HEK293T (cell line): ENCODE measurements at places on chromosomes 11 and 22.

GRCh38 chr22:16954060-16954403 lies 54.0 kb downstream of the GAB4 start:
- DNase-seq, result peak; percentile 2

- peak; percentile 86 for DNase-seq
These were observed at the start of gene NRIP3 for GRCh38 chr11:9003573-9004182. Gene NRIP3, minus strand, starts transcription at chr11:9004001. Its CDS starts 66 bp downstream, at chr11:9003935.

- no peak for DNase-seq
These were observed at the start of gene TMPRSS4 for GRCh38 chr11:118076754-118077281. Gene TMPRSS4, plus strand, starts transcription at chr11:118077078. Its CDS starts 225 bp downstream, at chr11:118077303.

DNA sequence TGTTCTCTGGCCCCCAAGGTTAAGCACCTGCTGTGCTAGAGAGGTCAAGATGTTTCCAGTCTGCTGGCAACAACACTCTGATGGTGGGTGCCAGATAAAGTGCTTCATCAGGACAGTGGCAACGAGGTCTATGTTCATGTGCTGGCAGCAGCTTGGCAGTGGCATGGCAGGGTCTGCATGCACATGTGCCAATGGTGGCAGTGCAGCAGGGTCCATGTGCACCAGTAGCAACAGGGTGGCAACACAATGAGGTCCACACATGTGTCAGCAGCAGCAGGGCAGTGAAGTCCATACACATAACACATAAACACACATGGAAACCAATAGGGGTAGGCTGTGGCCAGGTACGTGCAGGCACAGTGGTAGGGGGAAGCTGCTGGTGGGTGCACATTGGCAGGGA lies 48.4 kb upstream of the FAR1 start:
- no peak for DNase-seq

DNA sequence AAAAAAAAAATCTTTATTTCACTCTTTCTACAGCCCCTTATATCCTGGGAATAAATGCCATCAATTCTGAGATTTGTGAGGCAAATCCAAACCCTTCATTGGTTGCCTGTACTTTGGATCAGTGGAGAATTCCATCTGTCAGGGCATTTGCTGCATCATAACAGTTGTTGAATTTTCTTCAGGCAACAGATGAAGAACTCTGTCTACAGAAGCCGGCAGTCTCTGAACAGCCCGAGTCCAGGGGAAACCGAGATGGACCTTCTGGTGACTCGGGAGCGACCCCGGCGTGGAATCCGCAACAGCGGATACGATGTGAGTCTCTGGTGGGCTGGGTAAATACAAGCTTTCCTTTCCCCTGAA lies 82.3 kb downstream of the C11orf91 start:
- no peak for DNase-seq

DNA sequence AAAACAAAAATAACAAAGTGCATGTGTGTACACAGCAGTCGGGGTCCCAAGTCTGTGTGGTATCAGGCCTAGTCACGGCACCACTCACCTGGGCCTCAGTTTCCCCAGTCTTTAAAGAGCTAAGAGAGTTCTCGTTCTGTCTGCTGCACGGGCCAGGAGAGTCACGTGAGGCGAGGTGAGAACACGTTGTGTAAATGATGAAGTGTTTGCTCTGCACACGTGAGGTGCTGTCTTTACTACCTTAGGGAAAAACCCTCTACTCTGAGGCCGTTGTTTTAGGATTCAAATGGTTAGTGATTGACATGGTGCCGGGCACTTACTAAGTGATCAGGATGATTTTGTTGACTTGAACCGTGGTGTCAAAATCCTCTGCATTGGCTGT lies 86.5 kb upstream of the PPARA start:
- DNase-seq, result no peak

- DNase-seq, result no peak
These were observed 21.5 kb downstream of the PRRG4 start for GRCh38 chr11:32851251-32851650.

DNA sequence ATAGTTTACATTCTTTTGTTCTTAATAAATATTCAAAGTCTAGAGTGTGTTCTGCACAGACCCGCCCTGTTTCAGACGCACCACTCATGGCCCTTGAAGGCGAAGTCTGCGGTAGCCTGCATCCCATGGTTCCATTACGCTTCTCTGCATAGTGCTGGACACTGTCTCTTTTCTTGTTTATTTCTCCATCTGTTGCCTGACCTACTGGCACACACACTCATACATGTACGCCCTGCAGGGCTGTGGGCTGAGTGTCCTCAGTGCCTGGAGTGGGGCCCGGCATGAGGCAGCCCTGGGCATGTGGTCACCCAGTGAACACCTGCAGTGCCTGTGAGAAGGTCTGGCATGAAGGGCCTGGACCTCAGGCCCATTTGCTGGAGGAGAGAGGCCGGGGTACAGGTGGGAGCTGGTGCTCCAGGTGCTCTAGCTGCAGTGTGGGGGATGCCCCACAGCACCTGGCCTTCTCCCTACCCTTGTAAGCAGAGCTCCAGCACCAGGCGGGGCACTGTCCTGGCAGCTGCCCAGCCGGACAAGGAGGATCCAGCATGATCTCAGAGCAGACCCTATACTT lies 404.1 kb downstream of the TBC1D22A start:
- DNase-seq, result no peak

GRCh38 chr11:94738746-94739145 lies 29.4 kb upstream of the AMOTL1 start:
- DNase-seq, result no peak

- DNase-seq, result no peak
These were observed 7.0 kb downstream of the TNNI2 start for GRCh38 chr11:1845561-1846452.

- DNase-seq, result no peak
These were observed 62.6 kb upstream of the WNT7B start for GRCh38 chr22:46039535-46039934.

GRCh38 chr11:77377734-77378133 lies 76.2 kb upstream of the GDPD4 start:
- DNase-seq, result no peak

GRCh38 chr11:77127235-77127911 lies 673 bp upstream of the MYO7A start:
- peak; percentile 77 for DNase-seq

GRCh38 chr11:96324912-96325311 lies 18.1 kb downstream of the MAML2 start:
- no peak for DNase-seq

DNA sequence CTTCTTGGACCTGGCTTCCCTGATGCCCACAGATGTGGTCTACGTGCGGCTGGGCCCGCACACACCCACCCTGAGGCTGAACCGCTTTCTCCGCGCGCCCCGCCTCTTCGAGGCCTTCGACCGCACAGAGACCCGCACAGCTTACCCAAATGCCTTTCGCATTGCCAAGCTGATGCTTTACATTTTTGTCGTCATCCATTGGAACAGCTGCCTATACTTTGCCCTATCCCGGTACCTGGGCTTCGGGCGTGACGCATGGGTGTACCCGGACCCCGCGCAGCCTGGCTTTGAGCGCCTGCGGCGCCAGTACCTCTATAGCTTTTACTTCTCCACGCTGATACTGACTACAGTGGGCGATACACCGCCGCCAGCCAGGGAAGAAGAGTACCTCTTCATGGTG lies 1.2 kb downstream of the CNGA4 start:
- no peak for DNase-seq

DNA sequence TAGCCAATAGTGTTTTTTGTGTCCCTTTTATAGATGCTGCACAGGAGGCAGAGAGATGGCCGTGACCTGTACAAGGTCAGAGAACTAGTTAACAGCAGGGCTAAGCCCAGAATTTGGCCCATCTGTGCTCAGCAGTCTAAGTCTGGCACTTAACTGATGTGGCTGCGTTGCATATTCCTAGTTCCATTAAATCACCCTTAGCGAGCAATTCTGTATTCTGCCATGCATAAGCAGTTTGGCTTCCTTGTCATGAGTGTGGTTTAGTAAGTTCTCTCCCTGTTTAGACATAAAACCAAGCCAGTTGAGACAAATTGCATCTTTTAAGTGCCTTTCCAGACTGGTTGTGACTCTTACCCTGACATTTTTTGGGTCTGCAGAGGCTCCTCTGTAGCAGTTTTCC lies 230.6 kb upstream of the TENM4 start:
- no peak for DNase-seq

DNA sequence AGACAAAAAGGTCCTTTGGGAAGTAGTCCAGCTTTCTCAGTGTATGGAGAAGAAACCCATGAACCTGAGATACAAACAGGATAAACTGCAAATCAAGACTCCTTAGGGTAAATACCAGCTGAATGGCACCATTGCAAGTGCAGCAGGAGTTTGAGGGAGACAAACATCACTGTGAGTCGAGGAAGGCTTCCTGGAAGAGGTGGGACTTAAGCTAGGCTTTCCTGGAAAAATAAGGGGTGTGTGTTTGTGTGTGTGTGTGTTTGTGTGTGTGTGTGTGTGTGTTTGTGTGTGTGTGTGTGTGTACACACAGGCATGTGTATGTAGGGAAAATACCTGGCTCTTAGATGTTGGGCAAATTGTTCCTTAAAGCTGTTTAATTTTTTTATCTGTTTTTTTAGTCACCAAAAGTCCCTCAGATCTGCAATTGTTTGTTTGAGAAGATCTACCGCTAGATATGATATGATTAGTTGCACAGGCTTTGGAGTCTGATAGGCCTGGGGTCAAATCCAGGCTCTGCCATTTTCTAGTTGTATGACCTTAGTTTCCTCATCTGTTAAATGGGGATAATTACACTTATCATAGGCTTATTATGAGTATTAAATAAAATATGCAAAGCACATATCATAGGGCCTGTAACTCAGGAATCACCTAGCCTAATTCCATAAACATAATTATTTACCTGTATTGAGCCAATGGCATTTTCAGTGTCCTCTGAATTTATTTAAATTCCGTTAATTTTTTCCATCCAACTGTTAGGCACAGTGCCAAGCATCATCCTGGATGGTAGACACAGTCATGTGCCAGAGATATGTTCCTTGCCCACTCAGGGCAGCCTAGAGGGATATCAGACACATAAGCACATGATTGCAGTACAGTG lies 85.6 kb upstream of the EED start:
- no peak for DNase-seq

DNA sequence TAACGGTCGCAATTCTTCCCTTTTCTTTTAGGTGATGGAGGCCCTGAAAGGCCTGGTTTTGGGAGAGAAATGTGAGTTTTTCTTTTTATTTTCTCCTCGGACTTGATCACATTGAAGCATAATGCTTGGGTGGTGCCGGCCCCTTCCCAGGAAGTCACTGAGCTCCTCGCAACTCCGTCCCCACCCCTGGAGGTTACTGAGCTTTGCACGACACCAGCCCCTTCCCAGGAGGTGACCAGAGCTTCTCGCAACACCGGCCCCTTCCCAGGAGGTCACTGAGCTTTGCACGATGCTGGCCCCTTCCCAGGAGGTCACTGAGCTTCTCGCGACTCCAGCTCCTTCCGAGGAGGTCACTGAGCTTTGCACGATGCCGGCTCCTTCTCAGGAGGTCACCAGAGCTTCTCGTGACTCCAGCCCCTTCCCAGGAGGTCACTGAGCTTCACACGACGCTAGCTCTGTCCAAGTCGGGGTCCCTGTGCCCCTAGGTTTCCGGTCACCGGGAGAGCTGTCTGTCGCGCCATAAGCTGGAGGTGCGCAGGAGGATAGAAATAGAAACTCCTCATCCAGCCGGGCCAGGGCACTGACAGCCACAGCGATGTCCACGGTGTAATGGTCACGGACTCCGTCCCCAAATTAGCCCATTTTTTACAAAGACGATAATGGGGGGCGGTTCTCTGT lies 586.4 kb downstream of the BRD1 start:
- DNase-seq, result no peak

DNA sequence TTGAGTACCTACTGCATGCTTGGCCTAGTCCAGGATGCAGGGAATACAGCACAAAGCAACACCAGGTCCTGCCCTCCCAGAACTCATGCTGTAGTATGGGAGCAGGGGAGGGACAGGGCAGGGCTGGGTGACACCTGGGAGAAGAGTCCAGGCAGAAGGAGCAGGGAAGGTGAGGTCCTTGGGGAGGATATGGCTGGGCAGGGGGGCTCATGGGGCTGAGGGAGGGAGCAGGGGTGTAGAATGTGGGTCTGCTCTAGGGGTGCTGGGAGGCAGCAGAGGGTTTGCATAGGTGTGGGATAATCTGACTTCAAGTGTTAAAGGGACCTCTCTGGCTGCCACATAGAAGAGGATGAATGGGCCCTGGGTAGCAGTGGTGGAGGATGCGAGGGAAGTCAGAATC lies 4.8 kb downstream of the TOP3B start:
- DNase-seq, result no peak

GRCh38 chr11:61087426-61088119 lies 14.7 kb upstream of the CD5 start:
- DNase-seq, result no peak

GRCh38 chr22:45760682-45761081 lies 89.0 kb downstream of the ATXN10 start:
- no peak for DNase-seq

DNA sequence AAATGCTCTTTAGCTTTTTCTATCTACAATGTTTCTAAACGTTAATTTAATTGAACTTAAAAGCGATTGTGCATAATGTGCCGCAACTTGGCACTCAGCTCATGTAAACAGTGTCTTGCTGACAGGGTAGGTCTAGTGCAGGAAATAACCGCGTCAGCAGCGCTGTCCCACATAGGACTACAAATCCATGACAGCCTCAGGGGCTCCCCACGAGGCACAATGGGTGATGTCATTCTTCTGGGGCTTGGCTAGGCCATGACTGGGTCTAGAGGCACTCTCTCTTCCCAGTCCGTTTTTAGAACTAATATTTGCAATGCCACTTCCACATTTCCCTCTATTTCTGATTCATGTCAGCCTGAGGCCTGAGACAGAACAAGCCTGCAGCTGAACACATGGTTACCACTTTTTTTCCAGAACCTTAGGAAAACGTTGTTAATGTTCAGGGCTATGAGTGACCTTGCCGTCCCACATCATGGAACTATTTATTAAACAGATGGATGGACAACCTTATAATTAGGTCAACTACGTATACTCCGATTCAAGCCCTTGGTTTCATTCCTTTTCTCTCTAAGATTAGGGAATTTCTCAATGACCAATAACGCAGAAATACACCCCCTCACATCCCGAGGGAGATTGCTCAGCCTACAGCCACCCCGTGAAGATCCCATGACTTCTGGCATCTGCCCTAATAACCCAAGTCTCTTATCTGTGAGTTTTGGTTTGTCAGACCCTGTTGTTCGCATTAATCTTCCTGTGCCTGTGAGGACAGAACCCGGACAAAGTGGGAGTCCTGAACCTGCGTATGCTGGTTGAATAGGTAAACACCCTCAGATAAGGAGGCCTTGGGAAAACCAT lies 19.4 kb upstream of the SNX32 start:
- no peak for DNase-seq

- DNase-seq, result no peak
These were observed 152.8 kb downstream of the CHST1 start for GRCh38 chr11:45512471-45513148.

- no peak for DNase-seq
These were observed 55.9 kb upstream of the NUP160 start for GRCh38 chr11:47904048-47904447.

GRCh38 chr11:71470946-71471345 lies 17.9 kb downstream of the NADSYN1 start:
- no peak for DNase-seq
